ENCODE measurements at places on chromosomes 6 and 20. TPM values are rescaled to one million over a fixed set of nuclear protein-coding genes. Genes with fewer than 3 reads are reported as not detected.

Gene C20orf144
- 0.30 TPM for total RNA-seq

Gene KHDC1L
- 0.58 TPM for total RNA-seq

Gene PRICKLE4
- total RNA-seq, result not detected

Gene PPP1R10
- total RNA-seq, result 103 TPM

Gene OR2J3
- total RNA-seq, result not detected

Gene EDN3
- total RNA-seq, result 0.35 TPM

Gene TCP11
- total RNA-seq, result not detected

Gene PDYN
- not detected for total RNA-seq

Gene MYLK2
- total RNA-seq, result 0.45 TPM

Gene OR12D3
- total RNA-seq, result not detected
